BJ (cell line): ENCODE measurements at places on chromosomes 2 and 18.

GRCh38 chr2:88561646-88562388, 65.4 kb downstream of the EIF2AK3 start:
- no peak for DNase-seq

- no peak for DNase-seq
Observed at GRCh38 chr2:118838741-118839455, 8.6 kb downstream of the EN1 start.

DNA sequence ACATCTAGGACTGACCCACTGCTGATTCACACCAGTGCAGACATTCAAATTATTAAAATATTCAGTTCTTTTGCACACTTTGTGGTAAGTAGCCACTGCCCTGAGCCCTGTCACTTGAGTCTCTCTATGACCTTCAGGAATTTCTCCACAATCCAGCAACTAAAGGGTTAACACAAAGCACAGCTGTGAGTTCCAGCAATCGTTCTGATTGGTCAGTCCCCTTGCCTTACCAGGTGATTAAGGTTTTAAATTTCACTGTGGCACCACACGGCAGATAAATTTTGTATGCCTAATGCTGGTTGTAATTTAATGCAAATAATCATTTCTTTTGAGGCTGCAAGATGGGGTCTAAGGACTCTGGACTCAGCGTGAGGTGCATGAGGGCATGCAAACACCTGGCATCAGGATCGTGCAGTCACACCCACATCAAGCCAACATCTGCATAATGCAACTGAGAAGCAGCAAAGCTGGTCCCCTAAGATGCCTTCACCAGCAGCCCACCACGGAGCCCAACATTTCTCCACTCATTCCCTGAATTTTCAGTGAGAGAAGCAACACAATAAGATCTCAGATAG, 36.6 kb downstream of the SLC14A1 start:
- DNase-seq = no peak

- no peak for DNase-seq
Observed at GRCh38 chr2:237557633-237558015, 8.8 kb upstream of the PRLH start.
